ENCODE measurements at places on chromosomes 2 and 18. TPM values are rescaled to one million over a fixed set of nuclear protein-coding genes. Genes with fewer than 3 reads are reported as not detected.

Gene MATN3
- polyA plus RNA-seq, result 3.7 TPM

Gene TUBA4B
- not detected for polyA plus RNA-seq

Gene GTF2A1L
- polyA plus RNA-seq, result 0.64 TPM

Gene IL36A
- not detected for polyA plus RNA-seq

GRCh38 chr18:65990944-65991708 lies 240.3 kb downstream of the CDH7 start:
- DNase-seq, result no peak

DNA sequence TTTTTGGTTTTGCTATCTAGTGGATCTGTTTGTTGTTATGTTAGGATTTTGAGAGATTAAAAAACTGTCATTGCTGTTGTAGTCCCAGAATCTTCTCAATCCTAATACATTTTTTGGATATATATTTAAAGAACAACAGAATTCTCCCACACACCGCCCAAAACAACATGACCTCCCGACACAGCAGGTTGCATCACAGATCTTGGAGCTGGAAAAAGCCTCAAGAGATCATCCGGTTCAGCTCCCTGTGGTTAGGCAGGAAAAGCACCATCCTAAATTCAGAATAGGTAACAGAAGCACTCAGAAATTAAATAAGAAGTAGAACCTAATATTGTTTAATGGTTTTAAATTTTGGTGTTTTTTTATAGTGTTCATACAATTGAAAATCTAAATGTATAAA lies 251.4 kb upstream of the STON1 start:
- DNase-seq, result no peak

DNA sequence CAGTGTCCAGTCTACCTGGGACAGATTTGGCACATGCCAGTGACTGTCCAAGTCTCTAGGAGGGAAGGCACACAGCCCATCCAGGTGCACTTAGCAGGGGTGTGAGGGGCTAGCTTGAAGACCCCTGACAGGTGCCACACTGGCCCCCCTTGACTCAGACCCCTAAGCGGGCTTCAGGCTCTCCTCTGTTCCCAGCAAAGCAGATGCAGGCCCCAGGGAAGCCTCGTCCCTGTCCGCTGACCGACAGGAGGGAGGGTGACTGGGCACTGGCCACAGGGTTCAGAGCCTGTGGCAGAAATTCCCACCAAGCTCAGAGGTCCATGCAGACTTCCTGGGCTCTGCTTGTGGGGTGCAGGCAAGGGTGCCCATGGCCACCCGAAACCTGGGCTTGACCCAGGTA lies 239.8 kb upstream of the MYT1L start:
- no peak for DNase-seq

- DNase-seq, result no peak
Measured at GRCh38 chr18:78739882-78740677, 239.5 kb upstream of the SALL3 start.

GRCh38 chr2:121955872-121956271 lies 200.4 kb downstream of the TSN start:
- DNase-seq, result no peak

- no peak for DNase-seq
Measured at GRCh38 chr18:9993521-9994025, 79.8 kb downstream of the VAPA start.

DNA sequence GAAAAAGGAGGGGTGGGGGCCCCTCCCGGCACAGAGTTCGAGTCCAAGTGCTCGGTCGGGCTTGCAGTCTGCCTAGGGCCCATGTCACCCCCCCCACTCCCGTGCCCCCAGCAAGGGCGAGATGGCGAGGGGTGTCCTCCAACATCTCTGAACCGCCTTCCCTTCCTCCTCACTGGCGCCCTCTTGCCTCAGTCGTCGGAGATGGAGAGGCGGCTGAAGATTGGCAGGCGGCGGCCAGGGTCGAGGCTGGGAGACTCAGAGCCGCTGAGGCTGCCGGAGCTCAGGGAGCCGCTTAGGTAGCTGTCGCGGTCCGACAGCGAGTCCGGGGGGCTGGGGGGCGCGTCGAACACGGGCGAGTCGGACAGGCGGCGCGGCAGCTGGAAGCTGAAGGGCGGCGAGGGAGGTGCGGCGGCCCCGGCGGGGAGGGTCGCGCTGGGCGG lies 2.3 kb downstream of the ZFP36L2 start:
- no peak for DNase-seq

- no peak for DNase-seq
Measured at GRCh38 chr2:71299507-71299906, 32.1 kb upstream of the ZNF638 start.

GRCh38 chr2:212730994-212731393 lies 192.4 kb upstream of the ERBB4 start:
- DNase-seq, result no peak

Measured in left renal pelvis (tissue), 4 donors.